ENCODE measurements at places on chromosomes 11 and 22.

DNA sequence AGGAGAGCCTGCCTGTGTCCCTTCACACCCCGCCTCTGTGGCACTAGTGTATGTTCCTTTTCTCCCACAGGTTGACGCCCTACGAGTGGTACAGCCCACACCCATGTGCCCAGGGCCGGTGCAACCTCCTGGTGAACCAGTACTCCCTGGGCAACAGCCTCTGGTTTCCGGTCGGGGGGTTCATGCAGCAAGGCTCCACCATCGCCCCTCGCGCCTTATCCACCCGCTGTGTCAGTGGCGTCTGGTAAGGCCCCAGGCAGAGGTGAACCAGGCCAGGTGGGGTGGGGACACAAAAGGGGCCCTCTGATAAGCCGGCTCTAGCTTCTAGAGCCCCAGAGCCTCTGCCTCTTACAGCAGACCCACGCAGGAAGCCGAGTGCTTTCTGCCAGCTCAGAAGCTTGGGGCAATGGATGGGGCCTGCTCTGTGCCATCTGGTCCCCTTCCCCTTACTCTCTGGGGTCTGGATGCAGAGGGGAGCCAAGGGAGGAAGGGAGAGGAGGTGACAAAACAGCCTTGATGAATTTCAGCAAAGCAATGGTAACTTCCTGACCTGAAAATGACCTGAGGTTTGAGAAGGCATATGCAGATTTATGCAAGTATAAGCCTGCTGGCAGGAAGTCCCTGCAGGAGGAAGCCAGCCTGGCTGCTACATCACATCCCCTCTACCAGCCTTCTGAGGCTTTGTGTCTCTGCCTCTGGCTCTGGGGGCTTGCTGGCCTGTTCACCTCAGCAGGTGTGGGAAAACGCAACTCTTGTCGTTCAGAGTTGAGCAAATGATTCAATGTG is 67.0 kb upstream of the TBCEL start:
- no peak for DNase-seq

- DNase-seq: peak; percentile 19
Observed at GRCh38 chr11:125088576-125089455, 22.6 kb downstream of the TMEM218 start.

- no peak for DNase-seq
Observed at GRCh38 chr11:76615950-76616349, 54.6 kb downstream of the LRRC32 start.

DNA sequence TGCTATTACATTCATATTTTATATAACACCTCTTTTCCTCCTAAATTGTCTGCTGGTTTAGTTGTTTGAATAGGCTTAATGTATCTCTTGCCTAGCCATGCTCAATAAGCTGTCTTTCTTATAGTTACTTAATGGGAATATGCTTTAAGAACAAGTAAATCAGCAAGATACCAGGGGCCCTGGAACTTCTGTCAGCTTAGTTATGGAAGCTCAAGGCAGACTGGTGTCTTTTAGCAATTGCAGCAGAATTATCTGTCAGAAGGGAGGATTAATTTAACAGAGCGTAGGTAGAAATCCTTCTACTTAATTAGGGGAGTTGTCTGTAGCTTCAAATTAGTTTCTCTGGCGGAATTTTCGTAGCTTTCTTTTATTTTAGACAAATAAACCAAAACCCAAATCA is 94.9 kb downstream of the C11orf91 start:
- DNase-seq: no peak

DNA sequence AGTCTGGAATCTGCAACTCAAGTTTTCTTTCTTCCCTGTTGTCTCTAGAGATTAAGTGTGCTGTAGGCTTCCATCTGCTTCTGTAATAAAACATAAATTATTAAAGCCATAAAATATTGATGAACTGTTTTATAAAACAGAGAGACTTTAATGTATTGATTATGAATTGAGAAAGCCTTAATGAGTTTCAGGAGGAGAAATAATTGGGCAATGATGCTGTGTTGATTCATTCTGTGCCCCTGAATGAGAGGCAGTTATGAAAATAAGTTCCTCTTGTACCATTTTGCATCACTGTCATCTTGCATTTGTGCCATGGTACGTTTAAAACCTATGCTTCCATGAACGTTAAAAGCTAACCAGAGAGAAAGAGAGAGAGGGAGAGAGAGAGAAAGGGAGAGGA is 194.1 kb upstream of the LARGE1 start:
- no peak for DNase-seq

DNA sequence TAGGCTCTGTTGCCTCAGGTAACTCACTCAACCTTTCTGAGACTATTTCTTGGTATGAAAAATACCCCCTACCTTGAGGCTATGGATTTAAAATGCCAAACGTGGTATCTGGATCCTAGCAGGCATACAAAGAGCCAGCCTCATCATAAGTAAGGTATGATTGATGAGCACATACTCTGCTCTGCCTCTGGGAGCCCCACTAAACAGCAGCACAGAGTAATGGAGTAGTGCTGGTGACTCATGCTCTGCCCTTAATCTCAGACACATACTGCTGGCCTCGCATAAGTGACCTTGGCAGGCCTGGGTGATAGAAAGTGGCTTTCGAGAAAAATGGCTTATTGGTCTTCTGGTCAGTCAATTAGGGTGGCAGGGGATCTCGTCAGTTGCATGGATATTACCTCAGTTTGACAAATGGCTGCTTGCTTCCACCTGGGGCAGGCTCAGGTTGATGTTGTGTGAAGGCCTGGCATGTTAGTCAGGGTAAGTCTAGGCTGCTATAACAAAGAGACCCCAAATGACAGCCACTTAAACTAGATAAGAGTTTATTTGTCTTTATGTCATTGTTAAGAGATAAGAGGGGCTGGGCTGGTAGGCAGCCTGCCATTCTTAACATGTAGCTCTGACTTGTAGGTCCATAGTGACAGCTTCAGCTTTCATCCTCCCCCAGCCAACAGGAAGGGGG is 15.2 kb upstream of the SLC6A5 start:
- DNase-seq: peak; percentile 32

- DNase-seq: no peak
Observed at GRCh38 chr22:21069375-21069774, 23.6 kb downstream of the LRRC74B start.

GRCh38 chr22:45776313-45776585 is 104.6 kb downstream of the ATXN10 start:
- no peak for DNase-seq

GRCh38 chr11:70568814-70569617 is 170.7 kb downstream of the CTTN start:
- DNase-seq: no peak

DNA sequence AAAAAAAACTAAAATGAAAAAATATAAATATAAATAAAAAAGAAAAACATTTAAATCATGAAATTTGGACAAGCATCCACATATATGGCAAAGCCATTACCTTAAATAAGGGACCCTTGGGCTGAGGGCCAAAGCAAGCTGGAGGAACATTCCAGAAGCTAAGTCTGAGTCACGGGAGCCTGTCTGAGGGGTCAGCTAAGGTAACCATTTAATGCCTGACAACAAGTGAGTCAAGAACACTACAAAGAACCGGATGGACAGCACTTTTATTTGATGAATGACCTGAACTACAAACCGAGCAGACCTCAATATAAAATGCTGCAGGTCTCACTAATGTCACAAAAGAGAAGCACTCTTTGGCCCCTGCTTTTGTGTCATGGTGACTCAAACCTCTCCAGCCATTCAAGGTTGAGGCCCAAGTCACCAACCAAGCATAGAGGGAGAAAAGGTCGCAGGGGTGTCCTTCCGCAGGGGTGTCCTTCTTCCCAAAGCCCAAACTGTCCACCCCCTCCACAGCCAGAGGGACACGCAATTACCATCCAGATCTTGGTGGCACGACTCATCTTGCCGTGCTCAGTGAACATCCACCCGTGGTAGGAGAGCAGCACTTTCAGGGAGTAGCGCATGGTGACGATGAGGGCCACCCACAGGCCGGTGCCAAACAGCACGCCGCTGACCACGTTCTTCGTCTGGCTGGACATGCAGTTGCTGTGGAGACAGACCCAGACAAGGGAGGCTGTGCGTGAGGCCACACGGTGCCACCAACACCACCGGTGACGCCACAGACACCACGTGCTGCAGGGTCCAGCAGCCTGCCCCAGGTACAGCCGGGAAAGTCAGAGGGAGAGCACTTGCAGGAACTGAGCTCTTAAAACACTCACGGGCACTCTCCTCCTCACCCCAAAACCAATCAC is 34.5 kb downstream of the CPT1A start:
- DNase-seq: no peak

GRCh38 chr11:118691926-118692830 is 12.7 kb upstream of the TREH start:
- no peak for DNase-seq

DNA sequence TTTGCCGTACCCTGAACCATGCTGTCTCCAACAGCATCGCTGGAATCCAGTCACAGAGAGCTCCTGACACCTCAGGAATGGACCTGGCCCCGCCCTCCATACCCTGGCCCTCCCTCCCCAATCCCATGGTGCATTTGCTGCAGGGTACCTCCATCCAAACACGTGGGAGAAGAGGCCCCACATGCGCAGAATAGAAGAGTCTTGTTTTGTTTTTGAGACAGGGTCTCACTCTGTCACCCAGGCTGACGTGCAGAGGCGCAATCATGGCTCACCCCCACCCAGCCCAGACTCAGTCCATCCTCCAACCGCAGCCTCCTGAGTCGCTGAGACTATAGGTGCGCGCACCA is 2.3 kb upstream of the PNPLA2 start:
- peak; percentile 56 for DNase-seq

GRCh38 chr11:120500414-120501071 is 11.0 kb upstream of the GRIK4 start:
- DNase-seq: no peak

DNA sequence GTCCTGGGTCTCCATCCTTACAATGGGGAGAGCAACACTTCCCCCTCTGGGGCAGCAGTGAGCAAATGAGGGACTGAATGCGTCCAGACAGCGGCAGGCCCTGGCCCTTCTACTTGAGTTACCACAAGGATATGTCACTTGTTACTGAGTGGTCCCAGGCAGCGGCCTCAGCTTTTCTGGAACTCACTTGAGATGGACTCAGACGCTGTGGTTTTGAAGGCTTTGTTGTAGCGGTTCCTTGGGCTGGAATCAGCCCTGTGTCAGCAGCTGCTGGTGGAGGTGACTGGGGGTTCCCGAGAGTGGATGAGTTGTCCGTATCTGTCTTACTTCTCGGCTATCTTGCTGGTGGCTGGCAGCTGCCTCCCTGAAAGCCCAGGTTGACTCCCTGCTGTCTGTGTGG is 77.0 kb downstream of the MICAL2 start:
- DNase-seq: no peak

GRCh38 chr11:7613394-7613720 is 59.9 kb downstream of the CYB5R2 start:
- no peak for DNase-seq

DNA sequence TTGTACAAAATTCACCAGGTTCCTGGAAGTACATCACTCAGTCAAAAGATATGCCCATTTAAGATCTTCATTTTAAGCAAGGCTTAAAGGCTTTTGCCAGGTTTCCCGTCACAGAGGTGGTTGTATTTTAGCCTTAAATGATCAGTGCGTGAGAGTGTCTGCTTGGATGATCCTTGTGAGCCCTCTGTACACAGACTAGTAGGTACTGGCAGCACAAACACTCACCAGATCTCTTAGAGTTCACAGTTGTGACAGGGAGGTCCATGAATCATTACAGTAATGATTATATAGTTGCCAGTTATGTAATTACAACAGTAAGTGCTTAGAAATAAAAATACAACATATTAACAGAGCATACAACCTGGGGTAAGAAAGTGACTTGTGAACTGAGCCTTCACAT is 84.2 kb upstream of the SLC25A18 start:
- peak; percentile 5 for DNase-seq

DNA sequence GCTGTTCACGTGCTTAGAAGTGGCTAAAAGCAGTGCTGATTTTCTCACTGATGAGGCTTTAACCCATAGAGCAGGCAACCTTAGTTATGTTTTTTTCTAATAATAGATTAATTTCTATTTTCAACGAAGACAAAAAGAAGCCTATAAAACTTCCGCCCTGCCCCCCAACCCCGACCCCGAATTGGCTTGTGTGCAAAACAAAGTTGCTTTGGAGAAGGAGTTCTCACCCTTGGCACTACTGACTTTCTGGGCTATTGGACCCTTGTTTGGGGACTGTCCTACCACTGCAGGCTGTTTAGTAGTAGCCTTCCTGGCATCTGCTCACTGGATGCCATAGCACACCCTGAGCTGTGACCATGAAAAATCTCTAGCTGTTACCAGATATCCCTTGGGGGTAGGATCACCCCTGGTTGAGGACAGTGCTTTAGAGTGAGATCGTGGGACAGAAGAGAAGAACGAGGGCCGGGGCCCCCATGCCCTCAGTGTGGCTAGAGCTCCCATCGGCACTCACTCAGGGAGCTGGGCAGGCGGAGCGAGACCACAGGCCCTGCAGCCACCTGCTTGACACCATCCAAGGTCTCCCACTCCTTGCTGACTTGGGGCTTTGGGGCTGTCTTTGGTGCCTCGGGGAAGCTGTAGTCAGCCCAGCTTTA is 16.9 kb downstream of the SLC37A2 start:
- no peak for DNase-seq

DNA sequence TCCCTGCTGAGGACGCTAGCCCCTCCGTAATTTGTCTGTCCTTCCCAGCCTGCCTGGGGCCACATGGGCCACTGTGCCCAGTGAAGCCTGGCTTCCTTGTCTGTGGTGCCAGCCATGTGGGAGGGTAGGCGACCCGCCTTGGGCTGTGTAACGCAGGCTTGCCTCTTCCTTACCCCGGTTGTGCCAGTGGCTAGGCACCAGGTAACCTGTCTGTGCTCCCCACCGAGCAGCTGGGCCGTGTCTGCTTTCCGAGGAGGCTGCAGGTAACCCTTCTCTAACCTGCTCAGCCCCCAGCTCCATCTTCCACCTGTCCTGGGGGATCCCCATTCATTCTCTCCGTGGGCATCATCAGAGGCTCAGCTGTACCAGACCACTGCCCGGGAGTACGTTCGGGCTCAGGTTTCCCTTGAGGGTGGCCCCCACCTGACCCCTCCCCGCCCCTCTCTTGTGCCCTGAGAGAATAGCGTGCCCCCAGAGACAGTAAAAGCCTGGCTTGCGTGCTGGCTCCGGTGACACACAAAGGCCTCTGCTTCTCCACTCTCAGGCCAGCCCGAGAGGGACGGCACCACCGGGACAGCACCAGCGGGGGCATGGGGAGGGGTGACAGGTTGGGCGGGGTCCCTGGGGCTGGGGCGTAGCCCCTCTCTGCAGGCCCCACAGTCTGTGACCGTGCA is 79.1 kb downstream of the CDKN1C start:
- no peak for DNase-seq

DNA sequence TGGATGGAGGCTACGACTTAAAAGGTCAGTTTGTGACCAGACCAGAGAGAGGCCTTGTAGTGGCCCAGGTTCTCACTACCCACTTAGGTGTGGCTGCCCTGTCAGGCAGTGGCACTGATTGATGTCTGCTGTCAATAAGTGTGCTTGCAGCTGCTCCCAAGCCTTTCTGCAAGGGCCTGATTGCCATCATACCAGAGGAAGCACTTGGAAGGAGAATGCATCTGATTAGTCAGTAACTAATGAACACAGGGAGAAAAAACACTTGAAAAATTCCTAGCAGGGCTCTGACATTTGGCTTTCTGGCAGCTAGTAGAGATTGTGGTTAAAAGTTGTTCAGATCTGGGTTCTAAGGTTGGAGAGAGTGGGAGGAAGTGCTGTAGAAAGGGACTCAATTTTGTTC is 107.5 kb downstream of the NAV2 start:
- DNase-seq: peak; percentile 58

All from DMS53 (cell line).